ENCODE measurements at places on chromosomes 5 and 9. TPM values are rescaled to one million over a fixed set of nuclear protein-coding genes. Genes with fewer than 3 reads are reported as not detected.
A peak's percentile ranks its signal among the peaks of the same experiment; 100 is the strongest.

GRCh38 chr9:123048748-123049147, 15.3 kb downstream of the GPR21 start:
- DNase-seq, result no peak

DNA sequence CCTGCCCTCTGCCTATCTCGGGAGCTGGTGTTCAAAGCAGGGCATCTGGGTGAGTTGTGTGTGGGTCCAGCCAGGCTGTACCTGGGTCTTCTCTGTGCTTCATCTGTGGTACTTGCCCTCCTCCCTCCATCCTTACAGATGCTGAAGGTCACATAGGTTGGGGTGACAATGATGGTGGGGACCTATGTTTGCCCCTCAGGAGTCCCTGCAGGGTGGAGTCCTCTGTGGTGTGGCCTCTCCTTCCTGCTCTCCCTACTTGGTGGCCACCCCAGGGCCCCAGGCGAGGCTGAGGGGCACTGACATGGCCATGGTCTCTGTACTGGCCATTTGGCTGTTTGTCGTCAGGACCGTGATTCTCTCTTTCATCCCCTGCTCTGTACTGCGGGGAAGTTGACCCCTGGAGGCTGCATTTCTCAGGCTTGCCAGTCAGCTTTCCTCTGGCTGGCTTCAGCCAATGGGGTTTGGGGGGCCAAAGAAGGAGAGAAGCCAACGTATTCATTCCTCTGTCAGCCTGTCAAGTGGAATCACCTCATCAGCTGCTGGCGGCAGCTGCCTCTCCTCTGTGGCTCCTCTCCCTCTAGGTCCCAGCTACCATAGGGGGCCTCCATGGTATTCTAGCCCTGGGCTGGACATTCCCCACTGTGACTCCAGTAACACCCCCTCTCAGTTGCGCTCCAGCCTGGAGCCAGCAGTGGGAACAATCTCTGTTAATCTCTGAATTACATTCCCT, 4.6 kb downstream of the DCANP1 start:
- DNase-seq, result no peak

GRCh38 chr9:120832807-120833206, 9.9 kb downstream of the PSMD5 start:
- DNase-seq, result no peak

- no peak for DNase-seq
Measured at GRCh38 chr9:89986190-89986589, 381.4 kb downstream of the GADD45G start.

GRCh38 chr5:29304545-29304944, 1888.9 kb upstream of the CDH6 start:
- peak; percentile 2 for DNase-seq

DNA sequence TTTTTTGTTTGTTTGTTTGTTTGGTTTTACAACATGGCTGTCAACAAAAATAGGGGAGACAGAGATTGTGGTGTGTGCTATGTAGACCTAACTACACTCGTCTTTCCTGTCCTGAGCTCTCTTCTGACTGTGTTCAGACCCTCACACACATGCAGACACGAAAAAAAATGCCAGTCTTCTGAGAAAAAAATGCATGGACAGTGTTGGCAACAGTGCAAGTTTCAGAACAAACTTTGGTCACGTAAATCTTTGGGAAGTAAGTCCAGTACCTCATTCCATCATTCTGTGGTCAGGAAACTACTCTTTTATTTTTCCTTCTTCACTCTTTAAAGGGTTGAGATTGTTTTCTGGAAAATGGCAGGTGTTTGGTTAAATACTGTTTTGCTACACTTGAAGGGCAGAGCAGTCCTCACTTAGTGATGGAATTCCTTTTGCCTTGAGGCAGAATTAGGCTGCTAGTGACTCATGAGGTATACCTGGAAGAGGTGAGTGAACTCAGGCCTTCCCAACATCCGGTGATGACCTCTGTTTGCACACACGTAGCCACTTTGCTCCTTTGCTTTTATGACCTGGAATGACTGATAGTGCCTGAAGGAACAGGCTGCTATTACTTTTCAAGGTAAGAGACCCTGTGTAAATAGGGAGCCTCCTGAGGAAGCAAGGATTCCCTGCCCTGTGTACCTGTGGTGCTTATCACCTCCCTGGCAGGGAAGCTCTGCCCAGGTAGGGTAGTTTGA, 81.6 kb upstream of the TNFAIP8 start:
- peak; percentile 96 for DNase-seq

The SPINK4 gene
- total RNA-seq, result not detected

The FOXD4L3 gene
- total RNA-seq, result 0.96 TPM

- no peak for DNase-seq
Measured at GRCh38 chr5:39057734-39058133, 16.5 kb downstream of the RICTOR start.

GRCh38 chr9:127863191-127863621, 8.7 kb upstream of the ENG start:
- DNase-seq, result no peak

The EQTN gene
- not detected for total RNA-seq

The BARX1 gene
- not detected for total RNA-seq

The TMEM174 gene
- total RNA-seq, result not detected

DNA sequence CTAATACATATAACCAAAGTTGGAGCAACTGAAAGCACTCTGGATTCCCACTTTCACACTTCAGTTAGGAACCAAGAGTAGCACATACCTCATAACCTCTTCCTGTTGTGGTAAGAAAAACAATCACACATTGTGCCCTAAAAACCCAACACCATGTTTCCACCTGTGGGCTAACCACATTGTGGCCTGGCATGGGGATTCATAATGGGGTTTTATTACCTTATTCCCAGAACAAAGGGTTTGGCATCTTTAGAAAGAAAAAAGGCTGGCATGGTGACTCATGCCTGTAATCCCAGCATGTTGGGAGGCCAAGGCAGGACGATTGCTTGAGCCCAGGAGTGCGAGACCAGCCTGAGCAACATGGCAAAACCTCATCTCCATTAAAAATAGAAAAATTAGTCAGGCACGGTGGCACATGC, 60.6 kb downstream of the HSD17B3 start:
- DNase-seq, result peak; percentile 95

DNA sequence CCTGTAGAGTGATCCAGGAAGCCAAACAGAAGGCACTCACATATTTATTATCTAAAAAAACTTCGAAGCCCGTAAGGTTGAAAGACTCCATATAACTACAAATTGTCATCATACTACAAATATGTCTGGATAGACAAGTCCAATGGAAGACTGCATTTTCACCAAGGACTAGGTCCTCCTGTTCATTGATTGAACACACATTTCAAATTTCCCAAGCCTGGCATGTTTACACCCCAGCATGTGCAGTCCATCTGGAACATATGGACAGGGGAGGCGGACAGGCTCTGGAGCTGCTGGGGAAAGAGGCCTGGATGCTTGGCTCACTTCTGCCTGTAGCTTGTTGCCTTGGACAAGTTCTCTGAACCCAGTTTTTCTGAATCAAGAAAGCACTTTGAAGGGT, 378.7 kb downstream of the ENC1 start:
- DNase-seq, result no peak

DNA sequence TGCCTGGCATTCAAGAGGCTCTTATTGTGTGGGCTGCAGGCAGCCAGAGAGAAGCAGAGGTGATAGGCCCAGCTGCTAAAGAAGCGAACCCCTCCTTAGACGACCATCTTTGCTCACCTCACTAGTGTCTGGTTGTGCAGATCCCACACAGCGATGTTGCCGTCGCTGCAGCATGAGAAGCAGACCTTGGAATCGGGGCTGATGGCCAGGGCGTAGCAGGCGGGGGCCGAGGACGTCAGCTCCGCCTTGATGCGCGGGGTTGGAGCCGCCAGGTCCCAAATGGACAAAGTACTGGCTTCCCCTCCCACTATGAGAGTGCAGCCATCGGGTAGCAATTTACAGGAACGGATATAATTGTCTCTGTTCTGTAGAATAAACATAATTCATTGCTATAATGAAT, 98.7 kb downstream of the TLE1 start:
- no peak for DNase-seq

DNA sequence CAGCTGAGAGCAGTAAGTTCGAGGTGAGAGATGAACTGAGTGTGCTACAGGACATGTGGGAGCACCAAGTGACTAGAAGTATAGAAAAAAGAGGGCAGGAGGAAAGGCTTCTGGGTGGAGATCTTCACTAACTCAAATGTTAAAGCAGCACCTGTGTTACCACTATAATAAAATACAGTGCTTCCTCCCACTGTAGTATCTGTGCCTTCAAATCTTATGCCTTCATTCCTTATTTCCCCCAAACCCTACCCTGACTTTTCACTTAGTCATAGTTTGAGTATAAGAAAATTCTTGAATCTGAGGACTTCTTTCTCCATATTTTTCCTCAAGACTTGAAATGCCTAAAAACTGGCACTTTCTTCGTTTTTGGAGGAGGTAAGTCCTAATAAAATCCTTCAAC, 61.8 kb downstream of the ALDH1A1 start:
- DNase-seq, result no peak

DNA sequence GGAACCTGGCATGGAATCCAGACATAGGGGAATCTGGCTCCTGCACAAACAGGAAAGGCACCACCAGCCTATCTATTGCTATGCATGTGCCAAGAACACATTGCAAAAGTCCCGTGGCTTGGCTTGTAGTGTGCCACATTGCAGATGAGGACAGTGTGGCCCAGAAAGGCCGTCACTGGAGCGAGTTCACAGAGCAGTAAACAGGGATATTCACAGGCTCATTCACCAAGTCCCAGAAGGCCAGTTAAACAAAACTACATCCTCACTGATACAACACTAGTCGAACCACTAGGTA, 39.6 kb upstream of the TRIM32 start:
- no peak for DNase-seq

DNA sequence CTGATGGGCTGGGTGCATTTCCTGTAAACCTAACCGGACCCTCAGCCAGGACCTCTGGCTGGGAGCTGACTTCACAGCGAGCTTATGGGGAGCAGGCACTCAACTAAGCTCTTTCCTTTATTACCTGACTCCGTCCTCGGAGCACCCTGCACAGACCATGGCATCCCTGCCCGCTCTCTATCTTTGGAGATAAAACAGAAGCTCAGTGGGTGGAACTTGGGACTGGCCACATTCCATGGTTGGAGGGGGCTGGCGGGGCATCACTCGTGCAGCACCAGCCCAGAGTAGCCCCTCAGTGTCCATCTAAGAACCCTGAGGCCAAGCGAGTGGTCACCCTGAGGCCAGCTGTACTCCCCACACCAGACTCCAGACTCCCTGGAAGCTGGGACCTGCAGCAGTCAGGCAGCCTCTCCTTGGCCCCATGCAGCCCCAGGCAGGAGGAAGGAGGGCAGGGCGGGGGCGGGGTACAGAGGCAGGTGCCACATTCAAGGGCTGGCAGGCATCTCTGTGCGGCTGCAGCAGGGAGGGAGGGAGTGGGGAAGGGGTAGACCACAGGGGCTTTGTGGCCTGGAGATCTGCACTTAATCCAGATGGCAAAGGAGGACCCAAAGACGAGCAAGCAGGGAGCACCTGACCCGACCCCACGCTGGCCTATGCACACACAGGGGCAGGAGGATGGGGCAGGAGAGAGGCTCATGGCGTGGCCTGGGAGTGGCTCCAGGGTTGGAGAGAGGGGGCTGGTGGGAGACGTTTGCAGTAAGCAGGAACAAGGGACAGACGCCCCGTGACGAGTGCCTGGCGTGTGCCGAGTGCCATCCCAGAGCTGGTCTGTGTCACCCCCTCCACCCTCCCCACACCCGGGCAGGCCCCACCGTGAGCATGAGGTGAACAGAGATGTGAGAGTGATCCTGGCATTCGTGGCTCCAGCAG, 26.1 kb downstream of the GLT6D1 start:
- DNase-seq, result no peak

DNA sequence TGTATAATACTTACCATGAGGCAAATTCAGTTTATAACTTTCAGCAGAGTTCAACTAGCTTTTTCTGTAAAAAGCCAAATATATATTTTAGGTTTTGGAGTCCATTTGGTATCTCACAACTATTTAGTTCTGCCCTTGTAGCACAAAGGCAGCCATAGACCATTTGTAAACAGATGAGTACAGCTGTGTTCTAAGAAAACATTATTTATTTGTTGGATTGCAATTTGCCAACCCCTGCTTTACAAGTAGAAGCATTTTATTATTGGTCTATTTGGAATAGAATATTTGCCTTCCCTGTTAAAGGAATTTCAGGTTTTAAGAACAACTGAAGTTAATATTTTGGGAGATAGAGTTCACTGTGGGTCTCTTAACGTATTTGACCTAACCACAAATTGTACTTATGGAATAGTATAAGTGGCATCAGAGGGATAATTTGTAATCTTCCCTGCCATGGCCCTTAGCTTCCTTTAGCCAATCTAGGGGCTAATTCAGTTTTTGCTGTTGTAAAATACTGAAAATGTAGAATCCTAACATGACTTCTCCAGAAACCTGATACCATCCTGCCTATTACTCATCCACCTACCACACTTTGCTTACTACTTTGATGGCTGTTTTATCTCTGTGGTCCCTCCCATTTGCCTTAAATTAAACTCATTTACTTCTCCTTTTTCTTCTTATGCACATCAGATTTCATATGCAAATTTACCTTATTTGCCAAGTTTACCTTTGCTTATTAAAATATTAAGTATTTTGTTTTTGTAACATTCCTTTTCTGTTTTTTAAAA, 109.2 kb downstream of the DMXL1 start:
- DNase-seq, result peak; percentile 4

The PCDH12 gene
- total RNA-seq, result not detected

DNA sequence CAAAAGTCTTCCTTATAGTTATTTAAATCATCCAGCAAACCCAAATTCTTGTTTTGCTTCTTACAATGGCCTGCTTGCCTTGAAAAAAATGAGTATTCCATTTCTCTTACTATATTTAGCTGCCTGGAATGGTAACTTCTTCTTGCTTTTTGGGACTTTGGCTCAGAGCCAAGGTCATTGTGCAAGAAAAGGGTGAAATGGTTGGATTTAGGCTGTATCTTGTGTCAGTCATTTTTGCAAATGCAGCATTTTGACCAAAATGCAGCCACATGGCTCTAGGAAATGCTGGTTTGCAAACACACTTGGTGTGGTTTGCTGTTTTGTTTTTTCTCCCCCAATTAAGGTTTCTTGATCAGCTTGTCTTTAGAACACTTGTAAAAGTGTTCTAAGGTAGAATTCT, 133.3 kb upstream of the ELL2 start:
- DNase-seq, result peak; percentile 71

The LMNB1 gene
- total RNA-seq, result 31.6 TPM

- peak; percentile 16 for DNase-seq
Measured at GRCh38 chr9:121634329-121635261, 16.8 kb upstream of the DAB2IP start.

GRCh38 chr5:32942225-32942989, 231.3 kb downstream of the NPR3 start:
- peak; percentile 65 for DNase-seq

GRCh38 chr5:123690821-123691220, 178.8 kb downstream of the CSNK1G3 start:
- DNase-seq, result no peak

The PDZD2 gene
- 22.6 TPM for total RNA-seq

Data from MCF 10A (cell line).